Right renal cortex interstitium (tissue), 3 donors: ENCODE measurements at places on chromosomes 7 and 10.

- no peak for DNase-seq
Measured at GRCh38 chr10:123787566-123787965, 104.0 kb downstream of the CPXM2 start.

DNA sequence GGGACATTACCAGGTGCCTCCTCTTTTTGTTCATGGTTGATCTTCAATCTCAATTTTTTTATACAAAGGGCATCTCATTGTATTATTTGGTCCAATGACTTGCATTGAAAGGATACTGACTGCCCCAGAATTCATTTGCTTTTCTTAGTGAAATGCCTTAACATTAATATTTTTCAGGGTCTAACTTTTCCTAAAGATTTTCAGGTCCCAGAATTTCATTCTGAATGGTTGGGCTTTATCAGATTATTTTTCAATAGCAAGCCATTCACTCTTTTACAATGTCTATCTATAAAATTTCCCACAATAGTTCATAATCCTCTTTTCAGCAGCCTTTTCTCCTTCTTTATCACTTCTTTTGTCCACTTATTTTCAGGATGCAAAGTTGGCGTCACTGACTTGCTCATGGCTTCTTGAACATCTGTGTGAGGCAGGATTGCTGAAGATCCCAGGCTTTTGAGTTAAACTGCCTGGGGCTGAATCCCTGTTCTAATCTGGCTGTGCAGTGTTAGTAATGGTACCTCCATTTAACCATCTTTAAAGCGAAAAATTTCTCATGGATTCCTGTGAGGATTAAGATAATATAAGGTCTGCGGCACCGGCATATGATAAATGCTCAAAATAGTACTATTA, 131.7 kb upstream of the HDAC9 start:
- DNase-seq: no peak

DNA sequence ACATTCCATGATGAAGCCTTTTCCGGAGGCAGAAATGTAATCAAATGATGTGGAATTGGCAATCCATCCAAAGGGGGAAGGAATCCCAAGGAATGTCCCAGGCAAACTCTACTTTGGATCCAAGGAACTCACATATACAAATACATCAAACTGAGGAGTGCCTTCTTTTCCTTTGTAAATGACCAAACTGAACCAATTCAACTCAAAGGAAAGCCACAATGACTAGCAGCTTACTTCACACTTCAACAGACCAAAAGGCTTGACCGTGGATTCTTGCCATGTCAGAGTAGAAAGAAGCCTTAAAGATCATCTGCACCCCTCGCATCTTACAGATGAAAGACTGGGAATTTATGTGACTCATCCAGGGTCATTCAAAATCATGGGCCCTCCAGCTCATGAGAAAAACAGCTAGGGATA, 79.7 kb upstream of the MACROH2A2 start:
- no peak for DNase-seq

DNA sequence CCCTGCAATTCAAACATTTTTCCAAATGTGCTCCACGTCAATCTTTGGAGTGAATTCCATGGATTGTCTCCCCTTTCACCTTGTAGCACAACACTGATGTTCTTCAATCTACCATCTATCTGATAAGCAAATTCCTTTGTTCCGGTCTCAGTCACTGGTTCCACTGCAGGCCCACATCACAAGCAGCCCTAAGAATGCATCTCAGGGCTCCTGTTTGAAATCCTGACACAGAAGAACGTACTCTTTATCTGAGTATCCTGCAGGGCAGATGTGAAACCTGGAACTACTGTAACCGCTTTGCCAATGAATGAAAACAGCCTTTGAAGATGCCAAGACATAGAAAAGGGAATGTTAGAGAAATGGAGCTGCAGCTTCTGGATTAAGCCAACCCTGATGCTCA, 62.9 kb upstream of the FAM133B start:
- no peak for DNase-seq

DNA sequence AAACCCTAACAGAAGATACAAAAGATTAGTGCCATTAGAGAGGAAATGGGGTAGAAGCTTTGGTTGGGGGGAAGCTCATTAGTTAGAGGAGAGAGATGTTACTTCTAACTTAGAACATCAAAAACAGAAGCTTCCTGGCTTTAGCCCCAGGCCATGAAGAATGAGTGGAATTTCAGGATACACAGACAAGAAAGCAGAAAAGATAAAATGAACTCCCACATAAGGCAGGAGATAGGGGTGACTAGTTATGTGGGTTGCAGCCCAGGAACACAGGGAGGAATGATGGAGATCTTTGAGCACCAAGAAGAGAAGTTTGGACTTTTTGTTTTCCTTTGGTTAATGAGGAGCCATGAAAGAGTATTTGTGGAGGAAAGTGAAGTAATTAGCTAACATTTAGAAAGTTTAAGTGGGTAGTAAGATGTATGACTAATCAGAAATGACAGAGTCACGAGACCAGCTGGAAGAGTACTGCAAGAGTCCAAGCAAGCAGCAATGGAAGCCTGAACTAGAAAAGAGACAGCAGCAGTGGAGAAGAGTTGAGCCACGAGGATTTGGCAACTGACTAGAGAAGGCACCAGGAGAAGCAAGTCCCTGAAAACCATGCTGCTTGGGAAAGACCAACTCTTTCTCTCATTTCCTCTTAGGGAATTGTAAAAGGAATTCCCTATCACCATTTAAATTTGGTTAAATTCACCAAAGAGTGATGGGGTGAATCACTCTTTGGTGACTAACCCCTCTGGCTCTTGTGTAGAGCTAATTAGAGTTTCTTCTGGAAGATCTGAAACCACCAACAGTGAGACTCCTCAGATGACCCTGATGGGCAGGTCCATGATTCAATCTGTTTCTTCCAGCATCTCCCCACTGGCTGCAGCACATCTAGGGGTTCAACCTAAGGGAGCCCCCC, 131.9 kb downstream of the KCNMA1 start:
- no peak for DNase-seq

GRCh38 chr10:29667191-29667590, 32.4 kb upstream of the SVIL start:
- no peak for DNase-seq

- DNase-seq: no peak
Measured at GRCh38 chr7:33831389-33832141, 73.8 kb upstream of the BMPER start.

DNA sequence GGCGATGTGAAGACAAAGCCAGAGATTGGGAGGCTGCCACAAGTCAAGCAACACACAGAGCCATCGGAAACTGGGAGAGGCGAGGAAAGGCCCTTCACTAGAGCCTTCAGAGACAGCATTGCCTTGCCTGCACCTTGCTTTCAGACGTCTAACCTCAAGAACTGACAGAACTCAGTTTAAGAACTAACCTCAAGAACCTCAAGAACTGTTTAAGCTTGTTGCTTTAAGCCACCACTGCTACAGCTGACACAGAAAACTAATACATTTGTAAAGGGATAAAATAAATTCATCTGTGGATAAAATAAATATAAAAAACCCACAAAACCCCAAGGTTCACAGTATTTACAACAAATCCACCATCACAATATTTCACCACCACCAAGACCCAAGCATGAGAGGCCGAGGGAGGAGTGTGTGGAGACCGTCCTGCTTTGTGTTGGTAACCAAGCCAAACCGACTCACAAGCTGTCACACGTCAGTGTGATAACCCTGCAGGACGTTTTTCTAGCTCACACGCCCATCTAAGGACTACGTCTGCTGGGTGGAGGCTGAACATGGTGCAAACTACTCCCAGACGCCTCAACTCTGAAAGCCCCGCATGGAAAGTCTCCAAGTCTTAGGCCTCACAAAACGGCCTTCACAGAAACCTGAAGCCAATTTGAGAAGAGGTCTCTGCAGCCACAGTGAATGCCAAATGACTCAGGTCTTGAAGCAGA, 116.8 kb downstream of the ABLIM1 start:
- DNase-seq: no peak

DNA sequence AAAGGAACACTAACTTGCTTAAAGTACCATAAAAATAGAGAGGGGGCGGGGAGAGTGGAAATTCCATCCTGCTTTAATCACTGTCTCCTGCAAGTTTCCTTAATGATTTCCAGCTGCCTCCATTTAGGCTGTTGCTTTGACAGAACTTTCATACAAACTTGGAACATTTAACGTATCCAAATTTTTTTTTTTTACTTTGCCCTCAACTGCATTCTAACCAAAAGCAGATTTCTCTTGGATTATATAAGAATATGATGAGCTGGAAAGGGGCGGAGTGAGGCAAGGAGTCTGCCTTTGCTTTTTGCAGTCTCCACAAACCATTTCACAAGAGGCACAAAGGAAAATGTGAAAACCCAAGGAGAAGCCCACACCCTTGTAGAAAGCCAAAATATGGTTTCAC, 46.6 kb upstream of the COL1A2 start:
- DNase-seq: peak; percentile 50

GRCh38 chr10:30062090-30062489, 2.7 kb upstream of the JCAD start:
- DNase-seq: no peak

DNA sequence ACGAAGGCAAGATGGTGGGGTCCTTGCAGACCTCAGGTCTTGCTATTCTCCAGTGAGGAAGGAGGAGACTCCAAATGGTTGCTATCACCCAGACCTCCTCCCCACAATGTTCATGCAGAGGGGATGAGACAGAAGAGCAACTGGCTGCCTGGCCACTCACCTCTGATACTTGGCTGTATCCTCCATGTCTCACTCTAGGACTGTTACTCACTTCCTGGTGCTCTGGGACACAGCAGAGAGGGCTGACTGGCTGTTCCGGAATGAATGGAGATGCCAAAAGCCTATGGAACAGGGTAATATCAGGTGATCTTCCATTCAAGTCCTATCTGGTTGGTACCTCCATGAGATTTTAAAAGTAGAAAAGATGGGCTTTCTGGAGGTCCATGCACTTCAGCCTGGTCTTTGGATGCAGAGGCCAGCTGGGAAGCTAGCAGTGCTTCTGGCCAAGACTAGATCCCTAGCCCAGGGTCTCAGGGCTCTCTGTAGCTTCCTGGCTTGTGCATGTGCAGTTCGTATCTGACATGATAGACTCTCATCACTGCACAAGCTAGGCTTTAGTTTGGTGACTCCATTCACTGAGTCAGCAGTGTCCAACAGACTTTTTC, 27.0 kb upstream of the ABI1 start:
- DNase-seq: no peak

GRCh38 chr10:100045592-100045991, 35.8 kb upstream of the DNMBP start:
- DNase-seq: no peak

- DNase-seq: no peak
Measured at GRCh38 chr10:93566435-93567276, at the start of gene FFAR4. Gene FFAR4, plus strand, starts transcription at chr10:93566665. Its CDS starts 56 bp downstream, at chr10:93566721.

DNA sequence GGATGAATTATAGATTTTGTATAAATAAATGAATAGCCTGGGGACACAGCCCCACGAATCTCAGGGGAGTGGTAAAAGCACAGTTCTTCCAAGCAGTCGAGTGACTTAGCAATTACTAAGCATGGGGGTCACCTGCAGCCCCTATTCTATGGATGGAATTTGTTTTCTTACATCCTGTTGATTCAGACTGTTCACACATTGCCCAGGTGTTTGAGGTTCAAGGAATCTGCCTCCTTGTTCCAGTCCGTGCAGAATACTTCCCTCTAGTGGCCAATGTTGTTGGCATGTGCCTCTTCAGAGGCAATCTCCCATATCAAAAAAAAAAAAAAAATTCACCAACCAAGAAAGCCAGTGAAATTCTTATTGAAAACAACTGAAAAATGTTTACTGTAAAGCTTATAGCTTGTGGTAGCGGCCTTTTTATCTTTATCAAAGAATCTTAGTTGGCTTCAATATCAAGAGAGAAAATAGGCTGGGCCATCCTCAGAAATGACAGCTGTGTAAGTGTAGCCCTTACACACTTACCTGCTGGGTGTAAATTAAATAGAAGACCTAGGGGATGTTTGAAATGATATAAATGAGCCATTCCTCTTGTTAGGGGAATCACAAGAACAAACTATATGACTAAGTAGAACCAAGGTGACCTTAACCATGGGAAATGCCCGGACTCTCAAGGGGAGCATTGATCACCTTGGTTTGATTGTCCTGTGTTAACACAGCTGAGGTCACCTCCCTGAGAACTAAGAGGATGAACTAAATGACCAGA, 7.8 kb downstream of the LIPM start:
- peak; percentile 17 for DNase-seq

DNA sequence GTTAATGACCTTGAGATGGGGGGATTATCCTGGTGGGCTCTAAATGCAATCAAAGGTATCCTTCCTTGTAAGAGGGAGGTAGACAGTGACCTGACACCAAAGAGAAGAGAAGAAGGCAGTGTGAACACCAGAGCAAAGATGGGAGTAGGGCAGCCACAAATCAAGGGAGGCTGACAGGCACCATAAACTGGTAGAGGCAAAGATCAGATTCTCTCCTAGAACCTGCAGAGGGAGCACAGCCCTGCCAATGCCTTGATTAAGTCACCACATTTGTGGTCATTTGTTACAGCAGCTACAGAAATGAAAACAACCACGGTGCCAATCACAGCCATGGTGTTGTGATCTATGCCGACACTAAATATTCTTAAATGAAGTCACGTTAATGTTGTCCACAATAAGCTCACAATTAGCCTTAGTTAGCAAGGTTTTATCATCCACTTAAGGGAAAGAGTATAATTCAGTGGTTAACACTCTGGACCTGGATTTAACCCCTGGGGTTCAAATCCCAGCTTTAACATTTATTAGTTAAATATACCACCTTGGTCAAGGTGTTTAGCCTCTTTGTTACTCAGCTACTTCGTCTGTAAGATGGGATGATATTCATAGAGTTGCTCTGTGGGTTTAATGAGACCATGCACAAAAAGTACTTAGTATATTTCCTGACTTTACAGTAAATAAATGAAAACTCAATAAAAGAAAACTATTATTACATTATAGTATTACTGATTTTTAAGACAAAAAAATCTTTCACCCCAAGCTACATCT, 70.8 kb downstream of the SGMS1 start:
- DNase-seq: no peak

DNA sequence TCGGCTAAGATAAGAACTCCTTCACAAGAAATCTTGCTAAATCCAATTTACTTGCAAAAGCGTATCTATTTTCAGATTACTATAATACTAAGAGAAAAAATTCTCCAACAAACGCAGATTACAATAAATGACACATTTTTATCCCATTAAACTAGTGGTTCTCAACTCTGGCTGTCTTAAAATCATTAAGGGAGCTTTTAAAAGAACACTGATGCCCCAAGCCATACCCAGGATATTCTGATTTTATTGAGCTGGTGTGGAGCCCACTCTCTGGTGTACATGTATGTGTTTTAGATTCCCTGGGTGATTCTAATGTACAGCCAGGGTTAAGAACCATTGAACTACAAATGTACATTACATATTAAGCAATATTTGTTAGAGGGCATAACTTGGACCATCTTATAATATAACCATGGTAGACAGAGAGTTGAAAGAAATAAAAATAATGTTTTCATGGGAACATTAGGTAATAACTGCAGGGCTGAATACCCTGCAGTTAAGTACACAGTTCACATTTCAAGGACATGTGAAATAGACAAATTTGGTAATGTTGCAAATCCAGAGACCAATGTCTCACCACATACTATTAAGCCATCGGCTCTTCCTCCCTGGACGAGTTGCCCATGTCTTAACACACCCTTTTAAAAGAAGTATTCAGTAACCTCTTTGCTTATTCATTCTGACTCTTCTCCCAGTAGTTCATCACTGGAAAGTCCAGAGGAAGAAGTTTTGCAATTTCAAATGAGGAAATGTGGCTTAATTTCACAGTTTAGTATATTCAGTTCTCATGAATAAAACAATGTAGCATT, 6.2 kb downstream of the GSAP start:
- no peak for DNase-seq
